ENCODE measurements at places on chromosomes 11 and 22.

DNA sequence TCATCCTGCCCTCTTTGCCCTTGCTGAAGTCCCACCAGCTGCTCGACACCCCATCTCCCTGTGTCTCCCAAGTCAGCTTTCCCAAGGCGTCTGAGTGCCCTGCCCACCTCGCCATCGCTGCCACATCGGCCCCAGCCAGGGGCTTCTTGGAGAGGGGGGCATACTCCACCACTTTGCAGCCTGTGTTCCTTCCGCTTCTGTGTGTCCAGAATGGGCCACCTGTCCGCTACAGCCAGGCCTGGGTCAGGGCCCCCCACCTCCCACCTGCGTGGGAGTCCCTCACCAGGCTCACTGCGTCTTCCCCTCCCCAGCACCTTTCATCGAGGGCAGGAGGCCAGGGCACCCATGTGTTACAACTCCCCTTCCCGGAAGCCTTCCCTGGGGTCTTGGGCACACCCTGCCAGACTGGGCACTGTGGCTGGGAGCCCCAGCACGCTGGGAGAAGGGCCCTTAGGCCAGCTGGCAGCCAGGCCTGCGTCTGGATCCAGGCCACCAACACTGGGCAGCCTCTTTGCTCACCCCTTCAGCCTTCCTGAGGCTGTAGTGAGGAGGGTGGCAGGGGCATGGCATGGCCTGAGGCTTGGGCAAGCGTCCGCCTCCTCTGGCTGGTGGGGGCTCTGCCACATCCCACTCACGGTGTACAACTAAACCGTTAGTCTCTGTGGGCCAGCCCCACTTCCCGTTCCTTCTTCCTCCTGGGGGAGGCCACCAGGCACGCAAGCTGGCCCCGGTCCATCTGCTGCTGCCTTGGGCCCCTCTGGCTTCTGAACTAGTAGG is 13.4 kb downstream of the CPT1A start:
- DNase-seq = no peak

- no peak for DNase-seq
These were observed 16.5 kb downstream of the NCAM1 start for GRCh38 chr11:112977755-112978154.

GRCh38 chr11:59573216-59573615 is 42.4 kb downstream of the OSBP start:
- DNase-seq = no peak

DNA sequence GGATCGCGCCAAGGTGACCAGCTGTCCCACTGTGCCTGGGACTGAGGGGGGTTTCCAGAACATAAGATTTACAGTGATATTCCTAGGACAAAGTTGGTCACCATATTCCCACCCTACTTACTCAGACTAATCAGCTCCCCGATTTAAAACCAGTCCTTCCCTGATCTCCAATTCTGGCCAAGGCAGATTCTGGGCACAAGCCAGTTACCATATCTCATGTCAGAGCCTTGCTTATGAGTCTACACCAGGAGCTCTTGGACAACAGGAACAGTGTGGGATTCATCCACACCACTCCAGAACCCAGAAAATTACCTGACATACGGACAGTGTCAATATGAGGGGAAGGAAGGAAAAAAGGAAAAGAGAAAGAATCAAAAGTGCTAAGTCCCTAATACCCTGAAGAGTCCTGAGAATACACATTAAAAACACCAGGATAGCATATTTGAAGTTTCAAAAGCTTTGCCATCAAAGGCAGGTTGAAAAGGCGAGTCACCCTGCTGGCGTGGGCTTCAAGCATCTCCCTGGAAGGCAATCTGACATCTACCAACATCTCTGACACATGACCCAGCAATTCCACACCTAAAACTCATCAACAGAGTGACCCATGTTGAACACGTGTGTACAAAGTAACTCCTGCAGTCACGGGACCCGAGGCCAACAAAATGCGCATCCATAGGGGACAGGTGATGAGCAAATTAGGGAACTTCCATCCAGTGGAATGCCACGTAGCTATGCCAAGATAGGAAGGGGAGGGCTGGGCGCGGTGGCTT is 8.0 kb upstream of the IL2RB start:
- DNase-seq = no peak

- DNase-seq = no peak
These were observed 21.4 kb upstream of the HMOX1 start for GRCh38 chr22:35359380-35360065.

- DNase-seq = no peak
These were observed 8.5 kb downstream of the ACAD8 start for GRCh38 chr11:134261626-134262488.

DNA sequence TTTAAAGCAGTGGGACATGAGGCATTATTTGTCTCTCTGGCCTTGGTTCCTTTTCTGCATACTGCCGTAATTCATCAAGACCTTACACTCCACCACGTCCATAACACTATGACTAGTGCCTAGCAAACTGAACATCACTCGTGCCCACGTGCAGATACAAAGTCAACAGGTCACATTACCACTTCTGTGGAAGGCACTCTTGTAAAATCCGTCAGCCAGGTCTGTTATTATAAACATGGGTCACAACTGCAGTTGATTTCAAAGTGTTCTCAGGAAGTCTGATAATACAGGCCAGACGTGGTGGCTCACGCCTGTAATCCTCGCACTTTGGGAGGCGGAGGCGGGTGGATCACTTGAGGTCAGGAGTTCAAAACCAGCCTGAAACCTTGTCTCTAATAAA is 14.1 kb downstream of the VSIG10L2 start:
- DNase-seq = no peak

DNA sequence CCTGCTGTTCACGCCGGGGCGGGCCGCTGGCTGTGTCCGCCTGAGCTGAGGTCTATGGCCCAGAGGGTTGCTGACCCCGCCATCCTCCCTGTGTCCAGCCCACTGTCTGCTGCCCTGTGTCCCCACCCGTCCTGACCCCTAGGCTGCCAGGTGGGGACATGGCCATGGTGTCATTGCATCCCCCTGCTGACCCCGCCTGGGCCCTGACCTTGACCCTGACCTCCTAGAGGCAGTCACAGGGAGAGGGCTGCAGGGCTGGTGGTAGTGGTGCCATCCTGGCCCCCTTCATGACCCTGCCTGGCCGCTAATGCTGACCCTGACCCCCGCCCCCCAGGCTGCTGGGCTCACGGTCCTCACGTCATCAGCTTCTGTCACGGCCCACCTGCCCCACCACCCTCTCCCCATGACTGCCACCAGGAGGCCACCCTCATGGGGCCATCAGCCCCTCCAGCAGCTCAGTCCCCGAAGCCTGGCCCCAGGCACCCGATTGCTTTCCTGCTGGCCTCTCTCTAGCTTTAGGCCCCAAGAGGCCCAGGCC is 285.9 kb downstream of the BRD1 start:
- DNase-seq = no peak

DNA sequence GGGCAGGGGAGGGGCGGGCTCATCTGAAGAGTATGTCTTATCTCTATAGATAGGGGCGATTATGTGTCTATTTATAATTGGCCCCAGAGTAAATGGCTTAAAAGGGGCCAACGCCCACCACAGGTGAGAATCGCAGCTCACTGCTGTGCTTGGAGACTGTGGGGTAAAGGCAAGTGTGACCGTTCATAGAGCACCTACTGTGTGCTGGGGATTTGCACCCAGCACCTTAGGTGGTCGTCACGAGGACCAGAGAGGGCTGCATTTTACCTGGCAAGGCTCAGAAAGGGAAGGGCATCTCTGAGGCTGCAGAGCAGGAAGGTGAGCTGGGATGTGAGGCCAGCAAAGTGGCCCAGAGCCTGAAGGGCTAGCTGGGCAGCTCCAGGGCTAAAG is 13.7 kb upstream of the TCF20 start:
- DNase-seq = no peak

DNA sequence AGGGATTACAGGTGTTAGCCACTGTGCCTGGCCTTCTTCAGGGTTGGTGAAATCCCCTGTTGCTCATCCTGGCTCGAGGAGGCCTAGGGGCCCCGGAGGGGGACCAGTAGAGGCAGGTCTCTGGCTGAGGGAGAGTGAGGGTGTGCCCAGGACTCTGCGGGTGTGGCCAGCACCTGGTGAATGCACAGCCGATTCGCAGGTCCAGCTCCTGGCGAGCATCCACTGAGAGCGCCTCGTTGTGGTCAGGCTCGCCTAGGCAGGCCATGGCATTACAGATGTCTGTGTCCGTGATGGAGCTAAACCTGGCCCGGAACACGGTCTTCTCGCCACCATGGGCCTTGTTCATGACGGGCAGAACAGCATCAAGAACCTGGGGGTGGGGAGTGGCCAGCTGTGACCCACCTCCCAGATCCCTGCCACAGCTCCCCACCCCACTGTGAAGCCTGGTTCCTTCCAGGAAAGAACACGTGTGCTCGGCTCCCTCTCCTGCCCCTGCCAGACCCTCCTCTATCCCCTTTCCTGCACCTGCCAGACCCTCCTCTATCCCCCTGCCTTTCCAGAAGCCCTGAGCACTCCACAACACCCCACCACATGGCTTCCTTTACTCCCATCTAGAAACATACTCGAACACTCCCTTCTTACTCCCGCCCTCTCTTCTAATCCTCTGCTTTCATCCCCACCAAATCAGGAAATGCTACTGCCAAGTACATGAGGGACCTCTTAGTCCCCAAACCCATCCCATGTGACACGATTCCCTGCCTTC is 12.4 kb downstream of the TOP3B start:
- no peak for DNase-seq

GRCh38 chr11:126918556-126918955 is 82.0 kb downstream of the KIRREL3 start:
- DNase-seq = no peak

DNA sequence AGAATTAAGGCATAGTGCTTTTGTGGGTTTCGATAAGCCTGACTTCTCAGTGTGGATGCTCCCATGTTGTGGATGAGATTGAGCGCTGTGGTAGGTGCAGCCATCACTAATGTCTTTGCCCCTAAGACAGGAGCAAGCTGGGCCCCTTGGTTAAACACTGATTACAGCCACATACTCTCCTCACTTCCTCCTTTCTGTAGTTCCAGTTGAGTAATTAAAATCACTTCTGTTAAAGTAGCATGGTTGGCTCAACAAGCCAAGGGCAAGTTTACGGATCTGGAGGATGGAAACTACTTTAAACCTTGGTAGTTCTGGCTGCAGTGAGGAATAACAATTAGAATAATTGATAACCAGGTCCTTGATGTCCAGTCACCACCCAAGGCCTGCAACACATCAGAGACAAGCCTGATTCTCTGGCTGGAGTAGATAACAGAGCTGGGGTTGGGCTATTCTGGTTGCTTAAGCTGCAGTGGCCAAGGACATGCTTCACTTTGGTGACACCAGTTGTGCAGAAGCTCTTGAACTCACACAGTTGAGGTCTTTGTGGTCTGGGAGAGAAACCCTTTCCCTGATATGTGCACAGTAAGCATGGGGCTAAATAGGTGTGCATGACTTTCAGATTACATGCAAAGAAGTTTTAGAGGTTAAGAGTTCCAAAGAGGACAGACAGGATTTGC is 81.3 kb downstream of the KIRREL3 start:
- no peak for DNase-seq

DNA sequence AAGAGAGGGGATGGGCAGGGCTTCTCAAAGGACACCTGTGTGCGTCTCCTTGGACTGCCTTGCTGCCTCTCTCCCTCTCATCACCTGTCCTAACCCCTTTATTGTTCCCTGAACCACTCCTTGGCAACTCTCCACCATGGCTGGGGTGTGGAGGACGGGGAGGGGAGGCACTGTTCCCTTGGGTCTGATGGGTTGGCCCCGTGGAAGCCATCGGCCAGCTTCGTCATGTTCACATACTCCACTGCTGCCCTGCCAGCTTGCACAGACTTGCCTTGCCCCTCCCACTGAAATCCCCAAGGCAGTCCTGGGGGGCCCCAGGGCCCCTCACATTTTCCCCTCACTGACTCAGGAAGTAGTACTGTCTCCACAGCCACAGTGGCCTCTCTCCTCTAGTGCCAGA is 36.1 kb upstream of the LRRC32 start:
- DNase-seq = no peak

- no peak for DNase-seq
These were observed 51.5 kb downstream of the LHFPL7 start for GRCh38 chr22:24894998-24895397.

GRCh38 chr11:131430473-131431208 is 60.2 kb downstream of the NTM start:
- DNase-seq = no peak
